ENCODE measurements at places on chromosomes 7 and 10.

DNA sequence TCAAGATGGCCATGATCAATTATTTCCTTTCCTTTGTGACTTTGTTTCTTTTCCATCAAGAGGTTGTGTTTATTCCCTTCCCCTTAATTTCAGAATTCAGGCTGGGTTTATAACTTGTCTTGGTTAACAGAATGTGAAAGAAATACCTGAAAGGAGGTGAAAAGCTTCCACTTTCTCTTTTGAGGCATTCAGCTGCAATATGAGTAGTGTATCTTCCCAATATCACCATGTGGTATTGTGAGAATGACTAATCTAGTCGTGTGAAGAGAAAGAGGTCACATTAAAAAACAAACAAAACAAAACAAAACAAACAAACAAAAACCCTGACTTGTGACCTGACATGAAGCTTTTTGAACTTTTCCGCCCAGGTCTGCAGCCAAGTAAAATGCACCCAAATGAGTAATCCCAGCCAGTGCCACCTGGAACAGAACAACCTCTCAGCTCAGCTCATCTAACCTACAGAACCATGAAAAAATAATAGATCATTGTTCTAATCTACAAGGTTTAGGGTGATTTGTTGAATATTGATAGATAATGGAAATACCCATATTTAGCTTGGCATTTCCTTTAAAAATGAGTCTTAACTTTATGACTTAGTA lies 70.8 kb upstream of the TEX47 start:
- DNase-seq = no peak

- DNase-seq = no peak
Measured at GRCh38 chr10:69840773-69841172, 39.1 kb downstream of the COL13A1 start.

DNA sequence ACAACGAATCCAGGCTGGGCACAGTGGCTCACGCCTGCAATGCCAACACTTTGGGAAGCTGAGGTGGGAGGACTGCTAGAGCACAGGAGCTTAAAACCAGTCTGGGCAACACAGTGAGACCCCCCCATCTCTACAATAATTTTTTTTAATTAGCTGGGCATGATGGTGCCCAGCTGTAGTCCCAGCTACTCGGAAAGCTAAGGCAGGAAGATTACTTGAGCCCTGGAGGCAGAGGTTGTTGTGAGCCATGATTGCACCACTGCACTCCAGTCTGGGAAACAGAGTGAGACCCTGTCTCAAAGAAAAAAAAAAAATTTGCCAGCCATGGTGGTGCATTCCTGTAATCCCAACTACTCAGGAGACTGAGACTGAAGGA lies 396.3 kb downstream of the KCNMA1 start:
- no peak for DNase-seq

DNA sequence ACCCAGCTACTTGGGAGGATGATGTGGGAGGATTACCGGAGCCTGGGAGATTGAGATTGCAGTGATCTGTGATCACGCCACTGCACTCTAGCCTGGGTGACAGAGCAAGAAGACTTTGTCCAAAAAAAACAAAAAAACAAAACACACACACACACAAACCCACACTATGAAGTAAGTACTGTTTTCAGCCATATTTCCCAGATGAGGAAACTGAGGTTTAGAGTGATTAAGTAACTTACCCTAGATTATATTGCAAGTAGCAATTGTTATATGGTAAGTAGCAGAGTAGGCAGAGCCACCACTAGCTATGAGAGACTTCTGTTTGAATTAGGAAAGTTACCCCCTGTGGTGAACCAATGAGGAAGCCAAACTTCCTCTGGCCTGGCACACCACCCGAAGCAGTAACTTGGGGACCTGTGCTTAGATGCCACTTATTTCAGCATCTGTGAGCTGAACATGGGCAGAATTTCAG lies 61.9 kb downstream of the MCU start:
- no peak for DNase-seq

DNA sequence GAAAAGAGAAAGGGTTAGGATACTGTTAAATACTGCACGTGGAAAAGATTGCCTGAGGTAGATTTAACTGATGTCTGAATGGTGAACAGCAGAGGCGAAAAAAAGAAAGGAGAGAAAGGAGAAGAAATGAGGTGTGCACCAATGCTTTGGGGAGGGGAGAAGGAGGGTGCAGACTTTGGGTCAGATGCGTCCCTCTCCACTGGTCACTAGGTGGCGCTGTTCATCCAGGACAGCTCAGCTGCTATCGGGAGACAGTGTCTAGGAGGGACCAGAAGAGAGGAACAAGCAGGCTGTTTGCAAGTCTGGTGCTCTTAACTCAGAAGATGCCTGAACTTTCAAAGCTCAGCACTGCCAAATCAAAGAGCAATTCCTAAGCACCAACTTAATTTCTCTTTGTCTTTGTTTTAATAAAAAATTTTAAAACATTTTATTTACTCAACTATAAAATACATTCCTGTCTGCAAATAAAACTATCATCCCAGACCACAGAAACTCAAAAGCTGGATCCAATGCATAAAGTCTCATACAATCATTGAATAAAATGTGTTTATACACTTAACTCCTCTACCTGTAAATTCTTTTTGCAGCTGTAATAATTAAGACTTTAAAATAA lies 83.9 kb upstream of the PDLIM1 start:
- peak; percentile 13 for DNase-seq

GRCh38 chr10:73262105-73262730 lies 9.8 kb upstream of the MRPS16 start:
- peak; percentile 33 for DNase-seq

All from T-helper 1 cell (primary cell).